Esophagus squamous epithelium (tissue), 5 donors: ENCODE measurements at places on chromosomes 4 and X. TPM values are rescaled to one million over a fixed set of nuclear protein-coding genes. Genes with fewer than 3 reads are reported as not detected.

GRCh38 chr4:17531538-17532285, 16.7 kb downstream of the CLRN2 start:
- DNase-seq: no peak
- no peaks in the 10 kb centered on the region for H3K4me1 ChIP-seq
- H3K27me3 ChIP-seq: no peaks in the 10 kb centered on the region
- H3K4me3 ChIP-seq: no peak overlapping the region
- H3K27ac ChIP-seq: no peak overlapping the region
- no peaks in the 10 kb centered on the region for H3K36me3 ChIP-seq

- H3K4me1 ChIP-seq: no peaks in the 10 kb centered on the region
- H3K27ac ChIP-seq: no peak overlapping the region
- no peaks in the 10 kb centered on the region for H3K36me3 ChIP-seq
- no peaks in the 10 kb centered on the region for H3K27me3 ChIP-seq
Measured at GRCh38 chr4:147085781-147086180, 140.1 kb upstream of the TTC29 start.

DNA sequence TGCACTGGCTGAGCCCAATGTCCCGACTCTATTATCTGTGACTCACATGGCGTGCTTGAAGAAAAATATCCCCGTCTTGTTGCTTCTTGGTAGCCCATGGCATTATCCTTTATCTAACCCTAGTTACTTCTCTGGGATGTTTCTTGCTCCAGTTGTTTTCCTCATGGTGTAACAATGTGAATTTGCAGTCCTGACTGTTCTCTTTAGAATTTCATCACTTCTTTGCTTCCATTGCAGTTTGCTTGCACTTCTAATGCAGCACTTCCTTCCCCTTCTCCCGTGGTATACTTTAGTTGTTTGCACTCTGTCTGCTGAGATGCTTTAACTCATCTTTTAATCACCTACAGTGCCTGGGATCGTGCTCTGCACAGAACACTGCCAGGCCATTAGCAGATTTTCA, 126.9 kb downstream of the MAML3 start:
- H3K4me3 ChIP-seq: no peak overlapping the region
- no peak overlapping the region for H3K27ac ChIP-seq
- no peaks in the 10 kb centered on the region for H3K4me1 ChIP-seq
- DNase-seq: no peak
- H3K27me3 ChIP-seq: no peaks in the 10 kb centered on the region

- H3K27me3 ChIP-seq: no peaks in the 10 kb centered on the region
- peaks cover 75% of the 10 kb centered on the region for H3K4me1 ChIP-seq
- H3K27ac ChIP-seq: peak overlapping the region; percentile 98
- H3K36me3 ChIP-seq: no peaks in the 10 kb centered on the region
- no peak for DNase-seq
Measured at GRCh38 chr4:76208005-76208765, 5.4 kb downstream of the SCARB2 start.

- H3K4me3 ChIP-seq: no peak overlapping the region
- no peaks in the 10 kb centered on the region for H3K36me3 ChIP-seq
- H3K4me1 ChIP-seq: no peaks in the 10 kb centered on the region
- no peaks in the 10 kb centered on the region for H3K27me3 ChIP-seq
Measured at GRCh38 chrX:14050709-14051108, 21.0 kb upstream of the GEMIN8 start.

DNA sequence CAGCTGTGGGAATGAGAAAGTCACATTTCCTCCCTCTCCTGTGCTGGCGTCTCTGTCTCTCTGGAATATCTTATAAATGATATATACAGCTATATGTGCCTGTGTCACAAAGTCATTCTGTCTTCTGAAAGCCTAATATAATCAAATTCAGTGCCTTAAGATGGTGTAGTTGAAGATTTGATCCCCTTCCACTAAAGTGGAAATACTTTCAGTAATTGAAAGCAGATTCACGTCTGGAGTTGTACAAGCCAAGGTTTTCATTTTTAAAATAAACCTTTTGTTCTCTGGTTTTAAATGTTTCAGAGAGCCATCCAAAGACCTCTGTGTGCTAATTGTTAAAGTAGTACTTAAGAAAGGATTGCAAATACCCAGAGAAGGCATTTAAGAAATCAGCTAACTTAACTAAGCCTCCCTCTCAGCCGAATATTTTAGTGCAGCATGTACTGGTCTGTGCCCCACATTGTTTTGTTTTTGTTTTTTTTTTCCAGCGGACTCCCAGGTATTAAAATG, 206.8 kb downstream of the TENM3 start:
- H3K36me3 ChIP-seq: no peaks in the 10 kb centered on the region
- peaks cover 4% of the 10 kb centered on the region for H3K4me1 ChIP-seq
- H3K27ac ChIP-seq: no peak overlapping the region

- no peak overlapping the region for H3K4me3 ChIP-seq
- no peaks in the 10 kb centered on the region for H3K4me1 ChIP-seq
- H3K36me3 ChIP-seq: no peaks in the 10 kb centered on the region
- no peaks in the 10 kb centered on the region for H3K27me3 ChIP-seq
- H3K27ac ChIP-seq: no peak overlapping the region
Measured at GRCh38 chrX:101986586-101986985, 54.8 kb upstream of the ZMAT1 start.

DNA sequence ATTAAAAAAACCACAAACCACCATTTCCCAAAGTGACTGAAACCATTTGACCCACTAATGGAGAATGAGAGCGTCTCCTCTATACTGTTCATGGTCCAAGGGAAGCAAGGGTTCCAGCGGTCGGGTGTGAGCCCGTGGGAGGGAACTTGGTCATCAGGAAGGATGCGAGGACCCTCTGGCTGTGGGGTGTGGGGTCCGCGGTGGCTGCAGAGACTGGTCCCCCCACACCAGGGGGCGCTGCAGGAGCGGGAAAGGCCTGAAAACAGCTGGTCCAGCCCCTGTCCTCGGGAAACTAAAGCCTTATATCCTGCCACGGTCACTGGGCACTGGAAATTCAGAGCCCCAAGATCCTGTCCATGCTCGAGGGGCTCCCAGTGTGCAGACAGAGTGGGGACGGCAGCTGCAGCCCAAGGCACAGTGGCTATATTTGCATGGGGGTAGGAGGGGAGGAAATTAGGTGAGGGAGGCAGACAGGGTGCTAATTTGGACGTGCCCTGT, 4.3 kb downstream of the BLOC1S4 start:
- H3K4me1 ChIP-seq: peaks cover 47% of the 10 kb centered on the region
- DNase-seq: no peak
- no peak overlapping the region for H3K4me3 ChIP-seq

DNA sequence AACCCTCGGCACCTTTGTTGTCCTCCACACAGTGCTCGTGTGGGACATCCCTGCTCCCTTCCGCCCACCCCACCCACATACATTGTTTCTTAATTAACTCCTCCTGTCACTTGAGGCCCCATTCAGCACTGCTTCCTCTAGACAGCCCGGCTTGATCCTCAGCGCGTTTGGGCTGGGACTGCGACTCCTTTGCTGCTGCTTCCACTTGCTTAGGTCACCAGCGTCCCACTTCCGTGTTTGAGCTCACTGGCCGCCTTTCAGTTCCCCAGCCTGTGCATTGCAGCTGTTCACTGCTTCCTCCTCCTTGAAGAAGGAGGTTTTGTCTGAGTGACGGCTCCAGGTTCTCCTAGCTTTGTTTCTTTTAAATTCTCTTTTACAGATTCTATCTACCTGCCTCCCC, 16.1 kb downstream of the RNF4 start:
- no peaks in the 10 kb centered on the region for H3K27me3 ChIP-seq
- peaks cover 69% of the 10 kb centered on the region for H3K4me1 ChIP-seq
- DNase-seq: peak; percentile 49
- no peak overlapping the region for H3K4me3 ChIP-seq
- peak overlapping the region; percentile 57 for H3K27ac ChIP-seq
- H3K36me3 ChIP-seq: no peaks in the 10 kb centered on the region

GRCh38 chr4:172061204-172061603, 248.0 kb downstream of the GALNTL6 start:
- DNase-seq: no peak
- no peak overlapping the region for H3K27ac ChIP-seq
- no peaks in the 10 kb centered on the region for H3K27me3 ChIP-seq
- no peaks in the 10 kb centered on the region for H3K36me3 ChIP-seq

DNA sequence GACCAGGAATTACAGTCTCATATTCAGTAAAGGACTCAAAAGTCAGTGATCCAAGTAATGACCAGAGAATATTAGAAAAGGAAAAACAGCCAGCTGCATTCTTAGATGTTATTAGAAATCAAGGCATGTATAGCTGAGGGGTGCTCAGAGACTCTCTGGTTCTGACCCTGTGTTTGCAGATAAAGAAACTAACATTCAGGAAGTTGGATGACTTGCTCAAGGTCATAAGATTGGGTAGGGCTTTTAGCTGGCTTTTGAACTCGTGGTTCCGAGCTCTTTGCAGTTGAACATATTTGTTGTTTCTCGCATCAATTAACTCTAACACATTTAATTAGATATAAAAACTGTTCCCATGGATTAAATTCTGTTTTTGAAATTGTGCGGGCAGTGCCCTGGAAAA, 62.5 kb upstream of the ENPP6 start:
- peaks cover 22% of the 10 kb centered on the region for H3K4me1 ChIP-seq
- no peak overlapping the region for H3K27ac ChIP-seq
- H3K36me3 ChIP-seq: no peaks in the 10 kb centered on the region
- H3K4me3 ChIP-seq: no peak overlapping the region
- no peaks in the 10 kb centered on the region for H3K27me3 ChIP-seq

DNA sequence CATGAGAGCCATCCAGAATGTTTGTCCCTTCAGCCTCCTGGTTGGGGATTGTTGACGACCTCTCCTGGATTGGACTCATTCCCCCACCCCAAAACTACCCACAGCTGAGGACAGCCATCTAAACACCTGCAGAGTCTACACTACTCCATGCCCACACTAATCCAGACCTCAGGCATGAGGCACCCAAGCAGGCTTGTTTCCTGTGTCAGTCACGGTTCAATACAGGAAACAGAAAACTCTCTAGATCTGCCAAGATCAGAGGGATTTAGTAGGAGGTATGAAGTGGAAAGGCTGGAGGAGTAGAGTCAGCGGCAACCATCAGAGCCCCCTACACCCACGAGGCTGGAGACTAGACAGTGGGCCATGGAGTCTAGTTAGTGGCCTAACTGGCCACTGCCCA, 37.7 kb downstream of the HAND2 start:
- H3K27me3 ChIP-seq: no peaks in the 10 kb centered on the region
- no peak for DNase-seq
- H3K4me3 ChIP-seq: no peak overlapping the region
- H3K36me3 ChIP-seq: no peaks in the 10 kb centered on the region
- peaks cover 18% of the 10 kb centered on the region for H3K4me1 ChIP-seq

DNA sequence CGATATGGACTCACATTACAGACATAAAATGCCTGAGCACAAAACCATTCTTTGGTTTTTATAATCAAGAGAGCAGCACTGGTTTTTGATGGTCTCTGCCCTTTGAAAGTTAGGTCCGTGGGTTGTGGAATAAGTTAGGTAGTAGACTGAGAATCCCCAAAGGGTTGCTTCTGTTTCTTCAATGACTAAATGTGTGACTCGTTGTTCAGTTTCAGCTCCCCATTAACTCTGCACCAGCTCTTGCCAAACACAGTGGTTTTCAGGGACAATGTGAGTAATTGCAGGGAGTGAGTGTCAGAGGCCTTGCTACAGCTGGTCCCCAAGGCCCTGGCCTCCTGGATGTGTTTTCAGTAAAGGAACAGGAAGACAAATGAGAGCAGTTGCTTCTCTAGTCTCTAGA, 24.8 kb downstream of the SMIM20 start:
- H3K27ac ChIP-seq: no peak overlapping the region
- peaks cover 6% of the 10 kb centered on the region for H3K27me3 ChIP-seq
- no peak for DNase-seq
- H3K4me1 ChIP-seq: no peaks in the 10 kb centered on the region
- no peaks in the 10 kb centered on the region for H3K36me3 ChIP-seq

Gene CCSER1
- 12.4 TPM for total RNA-seq

Gene MCF2
- not detected for total RNA-seq

Gene DIAPH2
- total RNA-seq: 18.7 TPM

Gene NMU
- total RNA-seq: 119 TPM

Gene MAGEA11
- total RNA-seq: not detected

Gene PPP4R3C
- not detected for total RNA-seq

Gene FGFR3
- total RNA-seq: 192 TPM
